ENCODE measurements at places on chromosomes 7 and 10. TPM values are rescaled to one million over a fixed set of nuclear protein-coding genes. Genes with fewer than 3 reads are reported as not detected.
A peak's percentile ranks its signal among the peaks of the same experiment; 100 is the strongest.

- no peaks in the 10 kb centered on the region for H3K36me3 ChIP-seq
- H3K4me3 ChIP-seq: no peak overlapping the region
Measured at GRCh38 chr10:43012578-43012977, 64.3 kb upstream of the RET start.

- H3K4me1 ChIP-seq: no peaks in the 10 kb centered on the region
- H3K4me3 ChIP-seq: no peak overlapping the region
- H3K27me3 ChIP-seq: no peaks in the 10 kb centered on the region
- H3K27ac ChIP-seq: no peak overlapping the region
Measured at GRCh38 chr10:33735464-33735923, 401.0 kb upstream of the NRP1 start.

DNA sequence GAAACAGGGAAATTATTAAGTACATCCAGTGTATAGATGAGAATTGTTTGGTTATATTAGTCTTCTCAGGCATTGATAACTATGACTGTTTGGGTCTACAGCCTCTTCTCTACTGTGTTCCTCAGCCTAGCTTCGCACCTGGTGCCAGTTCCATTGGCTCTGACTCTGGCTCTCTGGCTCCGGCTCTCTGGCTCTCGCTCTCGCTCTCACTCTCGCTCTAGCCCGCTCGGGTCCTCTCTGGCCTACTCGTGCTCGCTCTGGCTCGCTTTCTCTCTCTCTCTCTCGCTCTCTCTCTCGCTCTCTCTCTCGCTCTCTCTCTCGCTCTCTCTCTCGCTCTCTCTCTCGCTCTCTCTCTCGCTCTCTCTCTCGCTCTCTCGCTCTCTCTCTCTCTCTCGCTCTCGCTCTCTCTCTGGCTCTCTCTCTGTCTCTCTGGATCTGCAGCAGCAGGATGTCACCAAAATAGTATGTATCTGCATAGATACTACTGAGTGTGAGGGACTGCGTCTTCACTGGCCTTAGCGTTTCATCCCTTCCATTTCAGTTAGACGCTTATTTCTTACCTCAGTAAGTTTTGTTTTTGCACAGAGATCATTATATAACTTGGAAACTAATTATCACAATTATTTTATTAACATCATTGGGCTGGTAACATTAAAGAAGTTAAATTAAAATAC lies 6.5 kb upstream of the SSBP1 start:
- H3K27ac ChIP-seq: no peak overlapping the region
- no peak overlapping the region for H3K4me3 ChIP-seq

GRCh38 chr7:24741679-24742505 lies 15.4 kb downstream of the GSDME start:
- no peak overlapping the region for H3K4me3 ChIP-seq
- peak; percentile 48 for DNase-seq
- H3K36me3 ChIP-seq: no peaks in the 10 kb centered on the region

- H3K4me1 ChIP-seq: peaks cover 39% of the 10 kb centered on the region
- no peaks in the 10 kb centered on the region for H3K36me3 ChIP-seq
- no peak overlapping the region for H3K27ac ChIP-seq
- DNase-seq: no peak
- no peak overlapping the region for H3K4me3 ChIP-seq
- H3K27me3 ChIP-seq: no peaks in the 10 kb centered on the region
Measured at GRCh38 chr7:1671594-1672451, 1.7 kb downstream of the ELFN1 start.

DNA sequence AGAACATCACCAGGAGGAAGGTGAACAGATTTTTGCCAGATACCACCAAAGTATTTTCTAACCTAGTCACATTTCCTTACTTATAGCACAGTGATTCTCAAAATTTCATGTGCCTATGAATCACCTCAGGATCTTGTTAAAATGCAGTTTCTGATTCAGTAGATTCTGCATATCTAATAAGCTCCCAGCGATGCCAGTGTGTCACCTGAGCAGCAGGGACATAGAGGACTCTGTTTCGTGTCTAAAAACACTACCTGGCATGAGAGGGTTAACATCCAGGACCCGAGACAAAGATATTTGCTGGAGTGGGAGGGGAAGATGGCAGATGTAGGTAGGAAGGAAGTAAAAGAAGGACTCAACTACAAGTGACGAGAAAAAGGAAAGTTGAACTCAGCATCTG lies 252.1 kb upstream of the KMT2E start:
- H3K27ac ChIP-seq: no peak overlapping the region
- no peak overlapping the region for H3K4me3 ChIP-seq
- no peaks in the 10 kb centered on the region for H3K4me1 ChIP-seq

- H3K4me3 ChIP-seq: no peak overlapping the region
- H3K27ac ChIP-seq: no peak overlapping the region
- no peak for DNase-seq
- H3K4me1 ChIP-seq: no peaks in the 10 kb centered on the region
Measured at GRCh38 chr7:13115157-13115772, 427.8 kb downstream of the ARL4A start.

GRCh38 chr10:120195984-120196712 lies 260.9 kb upstream of the PLPP4 start:
- no peak overlapping the region for H3K4me3 ChIP-seq
- H3K36me3 ChIP-seq: no peaks in the 10 kb centered on the region
- no peak for DNase-seq
- H3K4me1 ChIP-seq: no peaks in the 10 kb centered on the region
- no peaks in the 10 kb centered on the region for H3K27me3 ChIP-seq
- no peak overlapping the region for H3K27ac ChIP-seq

DNA sequence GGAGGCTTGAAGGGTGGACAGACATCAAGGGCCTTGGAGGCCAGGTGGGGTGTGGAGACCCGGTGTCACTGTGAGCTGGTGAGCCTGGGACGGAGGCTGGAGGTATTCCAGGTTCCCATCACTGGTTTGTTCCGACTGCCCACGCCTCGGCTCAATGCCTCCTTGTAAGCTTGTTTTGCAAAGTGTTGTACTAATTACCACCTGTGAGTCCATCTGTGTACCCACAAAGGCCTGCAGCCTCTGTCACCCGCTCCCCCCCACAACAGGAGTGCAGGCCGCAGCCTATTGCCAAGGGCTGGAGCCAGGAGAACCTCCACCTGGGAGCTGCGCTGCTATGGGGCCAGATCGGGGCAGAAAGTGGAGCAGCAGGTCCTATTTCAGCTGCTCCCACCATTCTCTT lies 521.8 kb upstream of the DPP6 start:
- no peak overlapping the region for H3K27ac ChIP-seq
- no peak for DNase-seq
- H3K36me3 ChIP-seq: no peaks in the 10 kb centered on the region
- no peaks in the 10 kb centered on the region for H3K27me3 ChIP-seq

GRCh38 chr7:957418-958220 lies 3.1 kb upstream of the ADAP1 start:
- H3K4me1 ChIP-seq: no peaks in the 10 kb centered on the region
- H3K36me3 ChIP-seq: no peaks in the 10 kb centered on the region
- DNase-seq: no peak
- no peak overlapping the region for H3K27ac ChIP-seq
- H3K4me3 ChIP-seq: no peak overlapping the region

DNA sequence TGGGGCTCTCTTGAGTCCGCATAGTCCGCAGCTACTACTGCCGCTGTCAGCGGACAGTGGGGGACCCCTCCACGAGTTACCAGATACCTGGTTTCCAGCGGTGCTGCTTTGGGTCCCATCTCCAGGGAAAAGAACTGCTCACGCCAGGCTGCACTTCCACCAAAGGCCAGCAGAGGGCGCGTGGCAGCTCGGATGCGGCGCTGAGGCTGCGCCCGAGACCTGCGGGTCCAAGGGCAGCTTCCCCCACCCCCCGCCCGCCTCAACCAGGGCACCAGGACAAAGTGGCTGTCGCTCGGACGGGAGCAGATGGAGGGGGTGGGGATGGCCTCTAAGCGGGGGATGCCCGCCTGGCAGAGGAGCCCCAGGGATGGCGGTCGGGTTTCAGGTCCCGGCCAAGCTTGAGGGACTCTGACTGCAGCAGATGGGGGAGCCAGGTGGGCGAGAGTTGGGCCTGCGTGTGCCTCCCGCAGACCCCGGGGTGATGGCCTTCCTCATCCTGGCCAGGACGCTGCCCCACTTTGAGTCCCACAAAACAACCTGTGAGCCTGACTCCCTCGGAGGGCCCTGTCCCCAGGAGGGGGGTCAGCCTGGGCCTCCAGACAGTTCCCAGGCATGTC lies 23.8 kb upstream of the ZNF735 start:
- no peaks in the 10 kb centered on the region for H3K4me1 ChIP-seq
- H3K27ac ChIP-seq: no peak overlapping the region
- H3K27me3 ChIP-seq: no peaks in the 10 kb centered on the region
- no peak overlapping the region for H3K4me3 ChIP-seq
- no peaks in the 10 kb centered on the region for H3K36me3 ChIP-seq

DNA sequence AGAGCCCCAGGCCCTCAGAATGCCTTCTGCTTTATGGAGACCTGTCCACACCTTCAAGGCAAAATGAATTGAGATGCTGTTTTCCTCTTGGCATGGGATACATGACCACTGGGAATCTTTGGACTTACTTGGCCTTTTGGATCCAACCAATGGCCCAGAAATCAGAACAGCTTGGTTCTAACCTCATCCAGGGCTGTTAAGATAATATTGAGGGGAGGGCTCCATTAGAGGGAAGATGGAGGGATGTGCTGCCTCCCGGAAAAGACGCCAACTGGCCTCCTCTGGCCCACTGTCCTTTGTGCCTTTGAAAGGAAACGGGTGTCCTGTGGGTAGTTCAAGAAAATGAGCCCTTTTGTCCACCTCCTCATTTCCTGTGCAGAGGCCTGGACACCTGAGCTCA lies 530.9 kb downstream of the KCNMA1 start:
- H3K27me3 ChIP-seq: no peaks in the 10 kb centered on the region
- no peak for DNase-seq
- no peaks in the 10 kb centered on the region for H3K4me1 ChIP-seq
- no peak overlapping the region for H3K27ac ChIP-seq

DNA sequence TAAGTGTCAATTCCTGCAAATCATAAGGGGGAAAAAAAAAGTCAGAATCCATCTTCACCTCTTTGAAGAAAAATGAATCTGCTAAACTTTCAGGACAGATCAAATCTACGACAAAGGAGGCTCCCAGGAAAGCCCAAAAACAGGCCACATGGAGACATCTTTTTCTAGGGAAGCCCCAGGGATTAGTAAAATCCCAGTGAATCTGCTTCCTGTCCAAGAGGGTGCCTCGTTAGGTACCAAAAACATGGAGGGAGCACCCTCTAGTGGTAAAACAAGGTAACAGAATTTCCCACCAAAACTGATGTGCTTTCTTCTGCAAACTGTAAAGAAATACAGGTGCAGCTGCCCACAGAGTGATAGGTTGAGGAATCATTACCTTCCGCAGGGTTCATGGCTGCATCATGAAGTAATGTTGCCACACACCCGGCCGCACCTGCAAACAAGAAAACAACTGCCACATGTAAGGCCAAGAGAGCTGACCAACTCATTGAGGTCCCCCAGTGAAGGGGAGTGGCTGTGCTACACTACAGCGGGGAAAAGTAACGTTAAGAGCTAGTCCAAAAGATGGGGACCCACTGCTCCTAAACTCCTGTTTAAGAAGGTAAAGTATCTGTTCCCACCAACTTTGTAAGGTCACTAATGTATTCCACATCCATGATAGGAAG lies 7.9 kb downstream of the SLC25A28 start:
- H3K36me3 ChIP-seq: peaks cover 33% of the 10 kb centered on the region
- no peak for DNase-seq
- peaks cover 19% of the 10 kb centered on the region for H3K4me1 ChIP-seq
- H3K27ac ChIP-seq: no peak overlapping the region

Gene NUTM2E
- total RNA-seq: not detected

Gene GHRHR
- not detected for total RNA-seq

Gene LRRD1
- total RNA-seq: not detected

Gene PTPRE
- total RNA-seq: 11.3 TPM

All from right atrium auricular region (tissue), 2 donors.